Pulmonary artery endothelial cell (primary cell): ENCODE measurements at places on chromosomes 2 and 18. TPM values are rescaled to one million over a fixed set of nuclear protein-coding genes. Genes with fewer than 3 reads are reported as not detected.

FAM237A gene
- total RNA-seq, result not detected in 2 replicates

REG1A gene
- total RNA-seq, result not detected in 2 replicates

TAF4B gene
- 4.9 and 5.4 TPM in 2 replicates for total RNA-seq

TMEFF2 gene
- total RNA-seq, result 0.04 TPM in 1 of 2 replicates, not detected in the other

SERPINB10 gene
- total RNA-seq, result not detected in 2 replicates

HOXD9 gene
- not detected in 2 replicates for total RNA-seq

EMILIN1 gene
- 13.8 and 21.6 TPM in 2 replicates for total RNA-seq

GCC2 gene
- total RNA-seq, result 16.4 and 21.6 TPM in 2 replicates

GRCh38 chr2:99944019-99944418, 198.4 kb downstream of the AFF3 start:
- DNase-seq, result no peak

DNA sequence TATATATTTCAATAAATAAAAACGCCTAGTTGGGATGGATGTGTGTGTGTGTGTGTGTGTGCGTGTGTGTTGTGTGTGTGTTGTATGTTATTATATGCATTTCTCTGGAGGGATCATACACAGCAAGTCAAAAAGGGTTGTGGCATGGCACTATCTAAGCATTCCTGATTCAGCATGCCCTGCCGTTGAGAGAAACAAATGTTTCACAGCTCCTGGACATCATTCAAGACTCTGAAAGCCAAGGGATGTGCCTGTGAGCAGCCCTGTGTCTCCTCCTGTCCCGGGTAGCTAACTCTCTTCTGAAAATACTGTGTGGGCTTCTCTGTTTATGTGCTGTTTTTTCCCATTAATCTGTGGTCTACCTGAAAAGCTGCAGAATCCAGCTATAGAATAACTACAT, 197.9 kb upstream of the SETBP1 start:
- DNase-seq, result no peak

DNA sequence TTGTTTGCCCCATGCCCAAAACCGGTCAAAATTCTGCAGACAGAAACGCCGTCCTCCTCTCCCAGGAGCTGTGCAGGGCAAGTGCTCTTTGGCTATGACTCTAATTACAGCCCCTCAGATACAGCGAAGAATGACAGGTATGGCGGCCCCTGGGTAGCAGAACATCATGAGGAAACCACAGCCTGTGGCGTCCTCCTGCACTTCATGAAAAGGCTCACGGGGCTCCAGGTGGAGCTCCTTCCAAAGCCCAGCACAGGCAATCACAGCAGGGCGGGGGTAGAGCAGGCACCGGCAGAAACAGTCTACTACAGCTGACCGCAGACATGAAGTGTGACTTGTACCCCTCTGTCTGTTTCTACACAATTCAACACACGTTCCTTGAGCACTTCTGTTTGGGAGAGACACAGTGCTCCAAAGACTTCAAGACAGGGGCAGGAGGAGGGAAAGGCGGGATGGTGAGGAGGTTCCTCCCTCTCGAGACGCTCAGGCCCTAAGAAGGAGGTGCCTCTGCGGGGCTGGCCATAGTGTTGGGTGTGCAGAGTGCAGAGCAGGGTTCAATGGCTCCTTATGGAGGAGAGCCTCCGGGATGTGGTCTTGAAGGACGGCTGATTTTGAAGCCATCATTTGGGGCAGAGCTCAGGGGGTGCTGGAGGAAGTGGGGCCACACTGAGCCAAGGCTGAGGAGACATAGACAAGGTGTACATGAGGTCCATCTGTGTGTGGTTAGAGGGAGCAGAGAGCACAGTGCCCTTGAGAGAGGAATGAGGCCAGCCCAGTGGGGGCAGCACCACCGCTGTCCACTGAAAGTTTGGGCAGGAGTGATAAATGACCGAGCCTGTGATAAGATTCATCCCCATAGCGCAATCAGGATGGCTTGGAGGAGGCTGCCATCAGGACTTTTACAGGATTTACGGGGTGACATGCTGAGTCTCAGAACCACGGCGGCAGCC, 468.3 kb downstream of the EIPR1 start:
- DNase-seq, result no peak

- no peak for DNase-seq
These were observed 46.7 kb downstream of the ARHGAP28 start for GRCh38 chr18:6776188-6776587.

GRCh38 chr2:241833101-241833663, 24.2 kb downstream of the NEU4 start:
- no peak for DNase-seq

GRCh38 chr2:206831442-206831995, 66.1 kb downstream of the FASTKD2 start:
- DNase-seq, result no peak

DNA sequence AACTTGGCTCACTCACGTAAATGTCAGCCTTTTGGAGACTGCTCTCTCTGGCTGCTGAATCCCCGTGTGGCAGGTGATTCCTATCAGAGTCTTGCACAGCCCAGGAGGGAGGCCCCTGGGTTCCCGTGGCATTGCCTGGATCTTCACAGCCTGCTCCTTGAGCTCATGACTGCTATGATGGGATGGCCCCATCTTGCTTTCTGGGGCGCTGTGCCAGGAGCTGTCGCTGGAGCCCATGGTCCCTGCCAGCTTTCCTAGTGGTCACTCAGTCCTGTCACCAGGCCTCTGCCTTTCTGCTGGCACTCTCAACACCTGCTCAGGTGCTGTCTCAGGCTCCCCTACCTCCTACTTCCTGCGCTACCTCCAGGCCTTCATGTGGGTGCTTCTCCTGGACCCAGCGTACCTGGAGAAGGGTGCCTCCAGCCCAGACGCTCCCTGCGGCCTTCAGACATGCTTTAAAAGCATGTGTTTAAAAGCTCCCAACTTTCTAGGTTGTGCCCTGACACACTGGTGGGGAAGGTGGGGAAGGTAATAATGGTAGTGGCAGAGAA, 110.1 kb downstream of the MCFD2 start:
- no peak for DNase-seq

DNA sequence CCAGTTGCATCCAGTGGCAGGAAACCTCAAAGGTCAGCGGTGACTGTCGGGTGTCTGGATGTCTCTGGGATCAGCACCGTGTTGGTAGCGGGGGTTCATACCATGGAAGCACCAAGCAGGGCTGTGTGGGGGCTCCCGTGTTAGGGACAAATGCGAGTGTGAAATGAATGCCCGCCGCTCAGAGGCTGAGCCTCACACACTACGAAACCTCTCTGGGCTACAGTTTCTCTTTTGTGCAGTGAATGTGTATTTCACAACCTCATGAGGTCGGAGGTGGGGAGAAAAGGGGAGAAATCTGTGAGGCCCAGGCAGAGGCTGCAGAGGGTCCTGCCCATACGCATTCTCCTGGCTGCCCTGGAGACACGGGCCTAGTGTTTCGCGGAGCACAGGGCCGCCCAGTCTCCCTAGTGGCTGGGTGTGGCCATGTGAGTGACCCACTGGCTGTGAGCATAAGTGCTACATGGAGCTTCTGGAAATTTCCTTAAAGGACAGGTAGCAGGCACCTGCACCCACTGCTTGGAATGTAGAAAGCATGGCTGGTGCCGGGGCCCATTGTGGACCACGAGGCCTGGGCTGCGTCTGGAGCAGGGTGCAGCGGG, 138.0 kb upstream of the GLI2 start:
- no peak for DNase-seq

- DNase-seq, result no peak
These were observed 232.4 kb upstream of the RBMS1 start for GRCh38 chr2:160726046-160726445.

- peak; percentile 52 for DNase-seq
These were observed 255.3 kb downstream of the VAPA start for GRCh38 chr18:10169064-10169562.

DNA sequence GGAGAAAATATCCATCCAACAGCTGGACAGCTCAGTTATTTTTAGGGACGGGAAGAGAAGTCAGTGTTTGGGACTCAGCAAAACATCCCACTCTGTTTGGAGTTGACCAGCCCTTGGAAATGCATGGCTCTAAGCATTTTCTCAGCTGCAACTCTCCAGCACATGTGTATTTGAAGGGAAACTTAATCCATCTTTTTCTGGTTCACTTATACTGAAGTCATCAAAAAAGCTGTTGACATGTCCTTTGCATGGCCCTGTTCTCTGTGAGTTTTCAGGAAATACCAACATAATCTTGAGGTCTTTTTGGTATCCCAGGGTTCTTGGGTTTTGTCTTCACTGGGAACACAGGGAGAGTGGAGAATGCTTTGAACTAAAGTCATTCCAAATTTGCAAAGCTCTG, 91.9 kb upstream of the CELF4 start:
- no peak for DNase-seq

DNA sequence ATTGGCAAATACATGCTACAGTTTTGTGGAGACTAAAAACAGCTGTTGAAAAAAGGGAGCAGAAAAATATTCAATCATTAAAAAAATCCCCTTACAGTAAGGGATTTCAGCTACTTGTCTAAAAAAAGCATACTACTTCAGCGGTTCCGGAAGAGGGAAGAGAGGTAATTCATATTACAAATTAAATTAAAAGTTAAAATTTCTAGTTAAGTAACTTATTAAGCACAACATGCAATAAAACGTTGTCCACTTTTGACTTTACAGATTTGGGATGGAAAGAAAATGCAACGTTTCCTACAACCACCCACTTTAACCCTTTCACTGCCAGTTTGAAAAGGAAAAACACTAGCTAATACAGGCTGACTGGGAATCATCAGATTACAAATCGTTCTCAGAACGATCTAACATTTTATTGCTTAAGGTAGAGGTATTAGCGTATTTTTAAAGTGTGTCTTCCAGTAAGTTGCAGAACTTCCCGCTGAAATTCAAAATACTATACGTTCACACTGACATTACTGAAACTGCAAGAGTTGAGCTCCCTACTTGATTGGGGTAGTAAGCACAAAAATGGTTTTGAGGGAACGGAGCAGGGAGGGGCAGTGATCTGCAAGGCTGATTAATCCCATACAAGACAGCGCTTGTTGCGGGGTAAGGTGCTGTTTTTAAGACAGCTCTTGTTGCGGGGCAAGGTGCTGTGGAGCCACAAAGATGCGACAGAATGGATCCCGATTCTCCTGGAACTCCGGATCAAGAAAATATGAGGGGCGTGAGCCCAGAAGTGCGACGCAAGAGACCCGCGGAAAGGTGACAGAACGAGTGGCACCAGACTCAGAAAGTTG, 743 bp downstream of the HADHA start:
- no peak for DNase-seq

- no peak for DNase-seq
These were observed 4.2 kb upstream of the WDFY1 start for GRCh38 chr2:223949241-223949840.

- DNase-seq, result no peak
These were observed 57.3 kb downstream of the UNC50 start for GRCh38 chr2:98665677-98666076.

- DNase-seq, result no peak
These were observed 336.8 kb downstream of the MYCN start for GRCh38 chr2:16277117-16277516.

DNA sequence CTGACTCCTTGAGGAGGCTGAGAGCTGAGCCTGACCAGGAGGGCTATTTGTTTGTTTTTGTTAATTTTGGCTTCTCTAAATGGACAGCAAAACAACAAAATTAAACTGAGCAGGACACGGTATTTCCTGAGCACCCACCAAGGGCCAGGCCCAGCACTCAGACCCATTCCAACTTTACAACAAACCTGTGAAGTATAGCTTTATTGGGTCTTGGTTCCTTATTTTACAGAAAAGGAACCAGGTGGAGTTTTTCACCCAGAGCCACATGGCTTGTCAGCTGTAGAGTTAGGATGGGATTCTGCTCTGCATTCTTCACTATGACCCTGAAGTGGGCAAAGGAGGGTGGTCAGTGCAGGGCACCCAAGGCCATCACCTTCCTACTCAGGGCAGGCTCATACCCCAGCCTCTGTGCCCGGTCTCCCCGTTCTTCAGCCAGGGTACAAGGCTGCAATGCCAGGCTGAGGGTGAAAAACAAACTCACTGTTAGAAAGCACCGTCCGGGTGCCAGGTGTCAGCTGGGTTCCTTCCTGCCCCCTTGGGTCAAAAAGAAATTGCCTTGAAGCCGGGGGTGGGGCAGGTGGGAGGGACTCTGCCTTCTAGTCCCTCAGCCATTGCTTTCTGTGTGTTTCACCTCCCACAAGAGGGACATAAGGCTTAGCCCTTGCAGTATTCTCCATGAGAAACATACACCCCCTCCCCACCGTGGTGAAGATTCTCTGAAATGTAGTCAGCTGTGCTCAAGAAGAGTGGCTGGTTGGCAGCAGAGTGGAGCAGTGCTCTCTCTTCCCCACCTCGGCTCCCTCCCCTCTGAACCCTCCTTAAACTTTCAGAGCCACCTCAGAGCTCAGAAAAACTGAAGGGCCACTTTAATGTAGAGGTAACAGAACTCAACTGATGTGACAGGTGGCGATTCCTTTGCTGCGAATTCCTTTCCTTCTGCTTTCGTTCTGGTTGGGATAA, 2.2 kb downstream of the PSD4 start:
- DNase-seq, result no peak

DNA sequence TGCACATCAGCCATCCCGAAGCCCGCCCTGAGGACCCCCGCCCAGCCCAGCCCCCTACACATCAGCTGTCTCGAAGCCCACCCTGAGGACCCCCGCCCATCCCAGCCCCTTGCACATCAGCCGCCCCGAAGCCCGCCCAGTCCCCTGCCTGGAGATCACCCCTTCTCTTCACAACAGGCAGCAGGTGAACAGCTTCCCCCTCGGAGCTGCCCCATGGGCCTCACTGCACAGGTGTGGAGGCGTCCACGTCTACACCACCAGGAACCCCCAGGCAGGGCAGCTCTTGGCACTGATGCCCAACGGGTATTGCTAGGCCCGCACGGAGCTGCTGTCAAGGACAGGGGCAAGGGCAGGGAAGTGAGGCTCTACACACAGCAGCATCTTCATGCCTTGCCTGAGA, 137.6 kb downstream of the HDAC4 start:
- no peak for DNase-seq

GRCh38 chr2:9547262-9547991, 8.2 kb downstream of the ADAM17 start:
- no peak for DNase-seq

DNA sequence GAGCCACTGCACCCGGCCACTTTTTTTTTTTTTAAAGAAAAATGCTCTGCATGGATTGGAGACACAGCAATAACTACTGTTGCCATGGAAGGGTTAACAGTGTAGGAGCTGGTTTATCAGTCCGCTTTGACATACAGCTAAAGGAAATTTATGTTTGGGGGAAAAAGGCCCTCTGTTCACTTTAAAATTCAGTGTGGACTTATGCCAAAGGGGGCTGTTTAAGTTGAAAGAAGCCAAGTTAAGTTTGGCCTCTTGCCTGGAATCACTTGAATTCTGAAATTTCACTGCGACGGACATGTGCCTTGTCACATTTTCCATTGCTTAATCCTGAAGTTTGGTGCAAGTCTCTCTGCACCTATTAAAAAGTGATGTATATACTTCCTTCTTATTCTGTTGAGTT, 3.1 kb downstream of the KCNE4 start:
- no peak for DNase-seq
